ENCODE measurements at places on chromosomes 4 and X. TPM values are rescaled to one million over a fixed set of nuclear protein-coding genes. Genes with fewer than 3 reads are reported as not detected.

Gene DMRTC1
- 0.31 TPM for total RNA-seq

Gene CSAG3
- not detected for total RNA-seq

DNA sequence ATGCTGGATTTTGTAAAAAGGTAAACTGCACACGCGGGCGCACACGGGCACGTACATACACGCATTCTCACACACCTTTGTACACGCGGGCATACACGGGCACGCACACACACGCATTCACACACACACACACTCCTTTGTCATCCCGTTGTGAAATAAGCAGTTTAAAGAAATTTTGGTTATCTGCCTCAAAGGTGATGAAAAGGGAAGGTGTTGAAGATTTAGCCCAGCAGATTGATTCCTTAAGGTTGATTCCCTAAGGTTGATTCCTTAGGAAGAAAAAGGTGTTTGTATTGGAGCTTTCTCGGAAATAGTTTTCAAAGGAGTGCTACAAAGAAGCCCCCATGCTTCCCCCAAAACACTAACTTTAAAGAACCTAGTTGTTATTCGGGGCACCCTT lies 693 bp downstream of the ATP10D start:
- no peak for DNase-seq

DNA sequence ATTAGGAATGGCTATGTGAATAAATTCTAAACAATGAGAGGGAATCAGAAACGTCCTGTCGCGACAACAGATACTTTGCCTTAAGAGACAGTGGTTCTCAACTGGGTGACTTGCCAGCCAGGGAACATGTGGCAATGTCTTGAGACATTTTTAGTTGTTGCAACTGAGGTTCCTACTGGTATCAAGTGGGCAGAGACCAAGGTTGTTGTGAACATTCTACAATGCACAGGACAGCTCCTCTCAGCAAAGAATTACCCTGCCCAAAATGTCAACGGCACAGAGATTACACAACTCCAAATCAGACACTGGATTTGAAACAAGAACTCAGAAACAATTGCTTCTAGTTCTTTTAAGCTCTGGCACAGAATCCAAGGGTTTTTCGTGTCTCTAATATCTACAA lies 128.6 kb downstream of the ARHGAP6 start:
- no peak for DNase-seq

Measured in activated naive CD8-positive, alpha-beta T cell treated with anti-CD3 and anti-CD28 coated beads, Interleukin-2, amount 10 ng/mL, durations not matched to agents 7 days and 5 days (primary cell).